Stimulated activated CD4-positive, alpha-beta T cell treated with anti-CD3 and anti-CD28 coated beads, Interleukin-4, amount 100 ng/mL, for 4 hours (primary cell): ENCODE measurements at places on chromosomes 3 and 15.
A peak's percentile ranks its signal among the peaks of the same experiment; 100 is the strongest.

DNA sequence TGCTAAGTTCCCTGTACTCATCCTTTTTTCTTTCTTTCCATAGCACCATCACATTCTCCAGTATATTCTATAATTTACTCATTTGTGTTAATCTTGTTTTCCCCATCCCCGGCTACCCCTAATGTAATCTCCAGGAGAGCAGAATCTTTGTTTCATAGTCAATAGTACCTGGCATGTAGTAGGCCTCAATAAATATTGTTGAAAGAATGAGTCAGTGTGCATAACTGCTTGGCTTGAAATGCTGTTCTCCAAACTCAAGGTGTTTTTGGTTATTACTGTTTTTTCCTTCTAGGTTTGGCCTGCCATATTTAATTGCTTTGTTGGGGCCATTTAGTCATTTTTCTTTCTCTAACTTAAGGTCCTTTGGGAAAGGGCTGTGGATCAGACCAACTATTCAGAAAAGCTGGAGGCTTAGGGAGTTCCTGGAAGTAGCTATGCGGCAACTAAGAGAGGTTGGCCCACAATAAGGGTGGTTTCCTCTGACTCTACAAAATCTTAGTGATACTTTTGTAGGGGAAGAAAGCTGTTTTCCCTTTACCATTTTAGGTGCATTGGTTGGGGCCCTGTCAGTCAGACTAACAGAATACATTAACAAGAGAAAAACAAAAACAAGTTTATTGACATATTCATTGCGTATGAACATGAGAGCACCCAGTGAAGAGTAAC is 28.4 kb downstream of the KAT2B start:
- DNase-seq = no peak

DNA sequence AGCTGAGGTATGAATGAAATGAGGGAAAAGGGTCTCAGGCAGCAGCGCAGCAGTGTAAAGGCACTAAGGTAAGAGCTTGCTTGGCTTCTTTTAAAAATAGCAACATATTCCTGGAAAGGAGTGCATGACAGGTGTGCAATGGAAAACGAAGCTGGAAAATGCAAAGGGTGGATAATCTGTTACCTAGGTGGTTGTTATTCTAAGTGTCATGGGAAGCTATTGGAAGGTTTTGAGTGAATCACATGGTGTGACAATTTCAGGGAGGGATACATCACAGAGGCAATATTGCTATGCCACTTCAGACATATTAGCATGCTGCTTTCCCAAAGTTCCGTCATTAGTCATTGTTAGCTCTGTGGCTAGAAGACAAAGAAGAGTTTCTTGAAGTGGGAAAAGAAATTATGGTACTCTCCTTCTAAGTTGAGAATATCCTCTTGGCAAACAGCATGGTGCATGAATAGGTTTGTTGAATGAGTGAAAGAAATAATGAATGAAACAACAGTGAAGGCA is 28.7 kb upstream of the TMEM45A start:
- no peak for DNase-seq

DNA sequence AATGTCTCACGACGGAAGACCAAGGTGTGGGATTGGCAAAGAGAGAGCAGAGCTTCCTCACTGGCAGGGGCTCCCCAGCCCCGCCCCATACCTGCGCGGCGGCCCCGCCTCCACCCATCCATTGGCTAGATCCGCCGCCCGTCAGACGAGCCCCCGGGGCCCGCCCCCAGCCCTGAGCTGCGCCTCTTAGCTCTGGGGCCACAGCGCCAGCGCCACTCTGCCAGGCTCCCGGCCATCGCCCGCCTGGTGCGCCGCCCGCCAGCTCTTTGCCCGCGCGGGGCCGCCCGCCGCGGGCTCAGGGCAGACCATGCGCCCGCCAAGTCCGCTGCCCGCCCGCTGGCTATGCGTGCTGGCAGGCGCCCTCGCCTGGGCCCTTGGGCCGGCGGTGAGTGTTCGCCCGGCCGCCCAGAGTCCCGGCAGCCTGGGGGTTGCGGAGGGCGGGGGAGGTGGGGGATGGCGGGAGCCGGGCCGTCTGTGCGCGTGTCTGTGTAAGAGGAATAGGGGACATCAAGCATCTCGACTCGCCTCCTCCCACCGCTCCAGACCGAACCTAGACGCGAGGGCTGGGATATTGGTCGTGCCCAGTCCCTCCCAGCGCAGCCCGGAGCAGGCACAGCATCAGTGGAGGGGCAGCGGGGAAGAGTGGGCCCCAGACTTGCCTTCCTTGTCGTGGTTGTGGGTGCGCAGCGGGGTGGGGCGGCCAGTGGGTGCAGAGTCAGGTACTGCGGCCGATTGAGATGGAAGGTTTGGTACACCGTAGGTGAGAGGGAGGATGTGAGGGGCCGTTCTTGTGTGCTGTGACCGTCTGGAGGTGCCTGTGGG is at the start of gene VIPR1:
VIPR1 (plus strand) TSS at position 215 of the 822 bp plus-strand sequence; CDS start at position 308, 93 bp downstream.
- DNase-seq = peak; percentile 92

- no peak for DNase-seq
These were observed 10.2 kb upstream of the MAPK6 start for GRCh38 chr15:52008698-52009434.

DNA sequence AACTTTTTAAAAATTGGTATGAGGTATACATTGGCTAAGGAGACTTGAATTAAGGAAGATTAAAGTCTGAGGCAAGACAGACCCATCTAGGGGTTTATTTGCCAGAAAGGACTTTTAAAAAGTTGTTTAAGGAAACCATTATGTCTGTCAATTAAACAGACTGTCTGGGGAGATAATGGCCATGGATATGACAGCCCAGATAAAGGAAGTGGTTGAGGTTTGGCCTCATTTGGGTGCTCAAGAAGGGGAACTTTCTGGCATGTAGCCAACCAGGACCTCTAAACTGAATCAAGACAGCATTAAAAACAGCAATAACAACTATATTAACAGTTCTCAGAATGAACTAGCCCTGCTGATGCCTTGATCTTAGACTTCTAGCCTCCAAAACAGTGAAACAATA is 9.9 kb upstream of the CD200R1L start:
- DNase-seq = no peak

GRCh38 chr3:102580760-102581159 is 145.9 kb downstream of the ZPLD1 start:
- no peak for DNase-seq

- DNase-seq = no peak
These were observed 331.8 kb downstream of the ERC2 start for GRCh38 chr3:56136514-56136913.

GRCh38 chr3:123406598-123406997 is 42.3 kb downstream of the ADCY5 start:
- no peak for DNase-seq

DNA sequence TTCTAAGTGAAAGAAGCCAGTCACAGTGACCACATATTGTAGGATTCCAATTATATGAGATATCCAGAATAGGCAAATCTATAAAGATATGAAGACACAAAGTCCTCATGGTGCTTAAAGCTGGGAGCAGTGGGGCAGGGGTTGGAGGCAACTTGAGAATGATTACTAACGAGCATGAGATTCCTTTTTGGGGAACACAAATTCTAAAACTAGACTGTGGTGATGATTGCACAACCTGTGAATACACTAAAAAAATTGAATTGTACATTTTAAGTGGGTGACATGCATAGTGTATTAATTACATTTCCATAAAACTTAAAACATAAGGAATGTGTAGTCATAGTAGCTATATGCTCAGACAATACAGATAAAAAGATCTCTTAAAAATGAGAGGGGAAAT is 103.2 kb downstream of the DPH6 start:
- DNase-seq = no peak

- DNase-seq = no peak
These were observed 8.6 kb downstream of the ZIC1 start for GRCh38 chr3:147417551-147418295.

DNA sequence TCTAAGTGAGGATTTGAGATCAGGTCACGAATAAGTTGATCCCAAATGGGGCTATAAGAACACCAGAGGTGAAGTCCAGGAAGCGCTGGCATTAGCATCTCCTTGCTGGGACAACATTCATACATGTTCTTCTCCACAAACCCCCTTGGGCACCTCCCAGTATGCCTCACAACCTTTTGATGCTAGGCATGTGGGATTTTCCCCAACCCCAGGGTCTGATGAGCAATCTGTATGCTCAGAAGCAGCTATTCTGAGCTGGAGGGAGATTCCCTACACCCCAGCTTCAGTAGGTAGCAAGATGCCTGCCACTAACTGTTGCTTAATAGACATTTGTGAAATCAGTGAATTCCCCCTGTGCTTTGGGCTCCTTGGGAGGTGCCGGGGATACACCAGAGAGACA is 32.2 kb downstream of the SLC6A11 start:
- no peak for DNase-seq

GRCh38 chr3:46998121-46998851 is 18.8 kb downstream of the NBEAL2 start:
- peak; percentile 76 for DNase-seq

GRCh38 chr15:25240461-25241021 is 198.3 kb downstream of the UBE3A start:
- DNase-seq = no peak

GRCh38 chr3:132222868-132223538 is 94.2 kb upstream of the ACP3 start:
- no peak for DNase-seq

- DNase-seq = no peak
These were observed 188.2 kb downstream of the ATP10A start for GRCh38 chr15:25674913-25675312.

DNA sequence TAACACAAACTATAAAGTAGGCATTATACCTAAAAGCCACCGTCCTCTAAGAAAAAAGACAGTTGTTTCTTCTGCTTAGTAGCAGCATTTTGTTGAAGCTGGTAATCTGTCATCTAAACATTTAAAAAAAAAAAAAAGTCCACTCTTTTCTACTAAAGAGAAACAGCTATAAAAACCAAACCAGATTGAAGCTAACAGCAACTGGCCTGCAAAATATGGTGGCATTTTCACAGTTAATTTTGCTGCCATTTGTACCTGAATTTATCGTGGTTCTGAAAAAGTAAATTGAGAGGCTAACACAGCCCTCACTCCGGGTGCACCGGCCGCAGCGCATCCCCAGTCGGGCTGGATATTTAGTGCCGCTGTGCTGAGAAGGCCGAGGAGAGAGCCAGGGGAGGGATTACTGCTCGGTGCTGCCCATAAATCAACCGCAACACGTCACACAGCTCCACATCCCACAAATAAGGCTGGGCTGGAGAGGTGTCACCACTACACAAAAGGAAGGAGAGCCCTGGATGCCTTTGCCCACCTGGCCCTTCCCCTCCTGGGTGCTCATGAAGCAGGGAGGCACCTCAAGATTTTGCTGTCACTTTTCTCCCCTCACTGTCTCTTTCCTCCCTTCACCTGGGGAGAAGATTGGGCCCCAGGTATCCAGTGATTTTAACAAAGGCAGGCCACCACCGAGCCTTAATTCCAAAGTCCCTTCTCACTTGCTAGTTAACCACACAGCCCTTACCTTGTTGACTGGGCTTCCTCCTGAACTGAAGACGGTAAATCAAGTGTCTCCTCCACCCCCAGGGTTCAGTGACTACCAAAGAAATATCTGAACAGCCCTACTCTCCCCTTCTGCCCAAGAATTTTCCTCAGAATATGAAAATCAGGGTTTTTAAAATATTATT is 44.4 kb downstream of the MECOM start:
- no peak for DNase-seq

DNA sequence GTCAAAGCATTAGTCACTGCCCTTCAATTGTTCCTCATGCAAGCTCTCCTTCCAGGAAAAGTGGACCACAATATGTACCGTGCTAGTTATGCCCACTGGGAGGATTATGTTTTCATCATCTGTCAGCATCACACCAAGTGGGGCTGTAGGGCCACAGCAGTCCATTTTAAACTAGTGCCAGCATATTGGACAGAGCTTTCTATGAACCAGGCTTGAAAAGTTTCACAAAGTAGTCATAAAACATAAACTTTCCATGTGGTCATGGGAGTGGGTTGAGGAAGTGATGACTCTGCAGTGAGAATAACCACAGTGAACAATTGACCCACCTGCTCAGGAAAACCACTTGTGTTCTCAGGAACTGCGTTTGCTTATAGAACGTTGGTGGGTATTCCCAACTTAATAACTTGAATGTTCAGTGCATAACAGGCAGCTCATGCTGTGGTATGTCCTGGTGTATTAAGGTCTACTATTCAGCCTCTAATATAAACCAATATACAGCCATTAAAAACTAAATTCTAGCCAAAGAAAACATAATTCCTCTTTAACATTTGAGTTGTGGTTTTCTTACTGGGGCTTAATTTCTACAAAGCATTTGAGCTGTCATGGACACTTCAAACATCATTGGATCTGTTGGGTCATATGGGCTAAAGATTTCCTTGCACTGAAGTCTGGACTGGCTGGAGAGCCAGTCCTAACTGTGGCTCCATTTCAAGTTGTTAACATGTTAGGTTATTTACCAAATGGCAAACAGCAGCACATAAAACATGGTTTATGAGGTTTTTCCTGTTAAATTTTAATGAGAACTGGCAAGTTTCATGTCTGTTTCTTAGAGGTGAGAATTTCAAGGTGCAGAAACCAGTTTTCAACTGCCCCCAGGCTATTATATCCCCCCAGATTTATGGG is 274.1 kb downstream of the OTOL1 start:
- DNase-seq = no peak

GRCh38 chr3:172627057-172627809 is 83.6 kb downstream of the NCEH1 start:
- no peak for DNase-seq

DNA sequence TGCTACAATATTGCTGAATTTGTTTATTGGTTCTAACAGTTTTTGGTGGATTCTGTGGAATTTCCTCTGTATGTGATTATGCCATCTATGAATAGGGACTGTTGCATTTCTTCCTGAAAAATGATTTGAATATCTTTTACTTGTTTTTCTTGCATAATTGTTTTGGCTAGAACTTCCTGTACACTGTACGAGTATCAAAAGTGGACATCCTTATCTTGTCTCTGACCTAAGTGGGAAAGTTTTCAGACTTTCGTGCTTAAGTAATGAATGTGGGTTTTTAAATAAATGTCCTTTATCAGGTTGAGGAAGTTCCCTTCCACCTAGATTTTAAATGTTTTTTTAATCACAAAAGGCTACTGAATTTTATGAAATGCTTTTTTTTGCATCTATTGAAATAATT is 203.8 kb upstream of the ATP10A start:
- DNase-seq = no peak

DNA sequence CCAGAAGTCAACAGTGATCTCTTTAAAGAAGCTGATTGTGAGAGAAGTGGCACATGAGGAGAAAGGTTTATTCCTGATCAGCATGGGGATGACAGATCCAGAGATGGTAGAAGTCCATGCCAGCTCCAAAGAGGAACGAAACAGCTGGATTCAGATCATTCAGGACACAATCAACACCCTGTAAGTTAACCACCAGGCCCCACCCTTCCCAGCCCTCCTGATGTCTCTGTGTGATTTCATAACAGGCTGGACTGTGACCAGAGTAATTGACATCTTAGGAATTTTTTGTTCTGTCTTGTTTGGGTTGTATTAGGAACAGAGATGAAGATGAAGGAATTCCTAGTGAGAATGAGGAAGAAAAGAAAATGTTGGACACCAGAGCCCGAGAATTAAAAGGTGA is 67.7 kb downstream of the KLHL25 start:
- DNase-seq = no peak
